ENCODE measurements at places on chromosomes 4 and X. TPM values are rescaled to one million over a fixed set of nuclear protein-coding genes. Genes with fewer than 3 reads are reported as not detected.

The DCHS2 gene
- polyA plus RNA-seq: 0.05 TPM

The PHKA1 gene
- 6.8 TPM for polyA plus RNA-seq

The NWD2 gene
- not detected for polyA plus RNA-seq

The PLAC8 gene
- 174 TPM for polyA plus RNA-seq

The MBNL3 gene
- polyA plus RNA-seq: 257 TPM

The TEX13D gene
- polyA plus RNA-seq: not detected

The MAP7D2 gene
- polyA plus RNA-seq: 9.6 TPM

The TREX2 gene
- polyA plus RNA-seq: 0.17 TPM

The SERTM2 gene
- polyA plus RNA-seq: not detected

The NLRP2B gene
- not detected for polyA plus RNA-seq

The NPY1R gene
- not detected for polyA plus RNA-seq

The DCX gene
- polyA plus RNA-seq: not detected

The BRS3 gene
- polyA plus RNA-seq: not detected

The WNK3 gene
- 0.12 TPM for polyA plus RNA-seq

The SPACA5 gene
- not detected for polyA plus RNA-seq

Measured in HepG2 (cell line).